ENCODE measurements at places on chromosomes 5 and 9.

DNA sequence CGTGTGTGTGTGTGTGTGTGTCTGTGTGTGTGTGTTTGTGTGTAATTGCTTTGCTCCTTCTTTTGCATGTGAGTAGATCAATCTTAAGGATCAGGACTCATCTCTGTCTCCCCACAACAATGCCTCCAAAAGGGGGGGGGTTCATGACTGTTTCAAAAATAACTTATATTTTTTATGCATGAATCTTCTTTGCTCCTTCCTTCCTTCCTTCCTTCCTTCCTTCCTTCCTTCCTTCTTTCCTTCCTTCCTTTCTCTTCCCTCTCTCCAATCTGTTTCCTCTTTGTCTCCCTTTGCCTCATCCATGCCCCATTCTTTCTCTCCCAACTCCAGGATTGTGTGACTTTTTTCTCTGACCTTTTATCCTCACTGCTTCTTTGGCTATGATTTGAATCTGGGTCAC is 126.4 kb upstream of the OSMR start:
- DNase-seq: no peak

GRCh38 chr5:170426149-170426767 is 37.1 kb upstream of the KCNMB1 start:
- no peak for DNase-seq

DNA sequence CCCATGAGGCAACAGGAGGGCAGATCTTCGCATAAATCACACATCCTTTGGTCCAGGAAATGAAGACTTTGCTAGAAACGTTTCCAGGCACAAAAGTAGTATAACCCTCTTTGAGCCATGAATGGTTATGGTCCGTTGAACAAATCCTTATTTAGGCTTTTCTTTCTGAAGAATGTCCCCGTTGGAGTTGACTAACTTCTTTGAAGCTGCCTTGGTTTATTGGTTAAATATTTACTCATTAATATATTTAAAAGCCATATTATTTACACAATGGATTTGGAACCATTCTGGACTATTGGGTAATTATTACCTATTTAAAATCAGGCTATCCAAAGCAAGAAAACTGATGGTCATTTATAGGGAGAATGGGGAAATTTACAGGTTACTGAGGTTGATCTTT is 347.6 kb upstream of the SLC30A5 start:
- no peak for DNase-seq

GRCh38 chr9:2157277-2158110 is 142.3 kb downstream of the SMARCA2 start:
- no peak for DNase-seq

DNA sequence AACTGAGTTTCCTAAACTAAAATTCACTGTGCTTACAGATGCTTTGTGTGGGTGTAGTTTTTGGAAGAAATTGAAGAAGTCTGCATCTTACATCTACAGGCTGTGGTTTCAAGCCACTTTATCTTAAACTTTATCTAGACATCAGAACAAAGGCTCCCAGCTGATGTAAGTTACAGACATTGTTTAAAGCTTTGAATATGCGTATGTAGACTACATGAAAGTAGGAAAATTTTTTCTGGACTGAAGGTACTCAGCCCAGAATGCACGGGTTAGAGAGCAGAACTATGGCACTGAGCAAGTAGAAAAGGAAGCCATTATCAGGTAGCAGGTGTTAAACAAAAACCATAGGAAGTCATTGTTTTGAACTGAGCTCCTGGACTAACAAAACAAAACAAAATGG is 185.4 kb downstream of the TTC39B start:
- no peak for DNase-seq

DNA sequence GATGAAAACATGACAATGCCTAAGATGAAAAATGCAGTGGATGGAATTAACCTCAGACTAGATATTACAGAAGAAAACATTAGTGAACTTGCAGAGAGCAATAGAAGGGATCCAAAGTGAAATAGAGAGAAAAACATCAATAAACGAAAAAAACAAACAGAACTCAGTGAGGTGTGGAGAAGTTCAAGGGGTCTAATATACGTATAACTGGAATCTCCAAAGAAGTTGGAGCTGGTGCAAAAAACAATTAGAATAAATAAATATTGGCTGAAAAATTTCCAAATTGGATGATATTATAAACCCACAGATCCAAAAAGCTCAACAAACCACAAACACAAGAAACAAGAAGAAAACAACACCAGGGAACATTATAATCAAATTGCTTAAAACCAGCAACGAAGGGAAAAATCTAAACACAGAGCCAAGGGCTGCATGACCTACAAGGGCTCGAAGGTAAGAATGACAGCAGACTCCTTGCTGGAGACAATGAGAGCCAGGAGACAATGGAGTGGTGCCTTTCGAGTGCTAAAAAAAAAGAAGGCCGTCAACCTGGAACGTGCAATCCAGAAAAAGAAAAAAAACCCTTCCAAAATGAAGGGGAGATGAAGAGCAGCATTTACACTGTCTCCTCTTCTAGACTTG is 11.8 kb downstream of the FAM163B start:
- DNase-seq: peak; percentile 11

- no peak for DNase-seq
These were observed 6.1 kb downstream of the IRX4 start for GRCh38 chr5:1876660-1877064.

- DNase-seq: peak; percentile 91
These were observed 260.7 kb downstream of the NR3C1 start for GRCh38 chr5:143142596-143143435.

DNA sequence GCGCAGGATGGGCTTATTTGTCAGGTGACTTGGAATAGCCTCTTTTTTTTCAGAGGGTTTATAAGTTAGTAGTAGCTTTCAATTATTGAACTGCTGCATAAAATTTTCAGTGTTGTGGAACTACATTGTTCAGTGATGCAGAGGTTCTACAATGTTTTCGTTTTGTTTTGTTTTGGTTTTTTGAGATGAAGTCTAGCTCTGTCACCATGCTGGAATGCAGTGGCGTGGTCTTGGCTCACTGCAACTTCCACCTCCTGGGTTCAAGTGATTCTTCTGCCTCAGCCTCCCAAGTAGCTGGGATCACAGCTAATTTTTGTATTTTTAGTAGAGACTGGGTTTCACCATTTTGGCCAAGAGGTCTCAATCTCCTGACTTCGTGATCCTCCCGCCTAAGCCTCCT is 22.0 kb downstream of the NUP188 start:
- DNase-seq: no peak

- DNase-seq: no peak
These were observed 47.1 kb downstream of the ABLIM3 start for GRCh38 chr5:149188383-149188782.

GRCh38 chr9:5389109-5389732 is 48.5 kb downstream of the PLGRKT start:
- peak; percentile 75 for DNase-seq

- no peak for DNase-seq
These were observed 367.8 kb downstream of the TLE1 start for GRCh38 chr9:81321551-81321950.

DNA sequence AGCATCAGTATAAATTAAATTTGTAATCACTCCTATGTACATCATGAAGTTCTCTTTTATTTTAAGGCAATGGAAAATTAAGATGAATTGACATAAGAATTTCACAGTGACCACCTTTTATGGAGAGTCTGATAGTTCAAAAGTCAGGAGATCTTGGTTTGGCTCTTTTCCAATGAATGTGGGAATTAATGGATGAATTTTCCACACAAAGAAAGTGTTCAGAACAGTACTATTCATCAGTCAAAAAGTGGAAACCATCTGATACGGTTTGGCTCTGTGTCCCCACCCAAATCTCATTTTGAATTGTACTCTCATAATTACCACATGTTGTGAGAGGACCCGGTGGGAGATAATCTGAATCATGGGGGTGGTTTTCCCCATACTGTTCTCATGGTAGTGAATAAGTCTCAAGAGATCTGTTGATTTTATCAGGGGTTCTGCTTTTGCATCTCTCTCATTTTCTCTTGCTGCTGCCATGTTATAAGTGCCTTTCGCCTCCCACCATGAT is 24.5 kb downstream of the CCDC125 start:
- no peak for DNase-seq

DNA sequence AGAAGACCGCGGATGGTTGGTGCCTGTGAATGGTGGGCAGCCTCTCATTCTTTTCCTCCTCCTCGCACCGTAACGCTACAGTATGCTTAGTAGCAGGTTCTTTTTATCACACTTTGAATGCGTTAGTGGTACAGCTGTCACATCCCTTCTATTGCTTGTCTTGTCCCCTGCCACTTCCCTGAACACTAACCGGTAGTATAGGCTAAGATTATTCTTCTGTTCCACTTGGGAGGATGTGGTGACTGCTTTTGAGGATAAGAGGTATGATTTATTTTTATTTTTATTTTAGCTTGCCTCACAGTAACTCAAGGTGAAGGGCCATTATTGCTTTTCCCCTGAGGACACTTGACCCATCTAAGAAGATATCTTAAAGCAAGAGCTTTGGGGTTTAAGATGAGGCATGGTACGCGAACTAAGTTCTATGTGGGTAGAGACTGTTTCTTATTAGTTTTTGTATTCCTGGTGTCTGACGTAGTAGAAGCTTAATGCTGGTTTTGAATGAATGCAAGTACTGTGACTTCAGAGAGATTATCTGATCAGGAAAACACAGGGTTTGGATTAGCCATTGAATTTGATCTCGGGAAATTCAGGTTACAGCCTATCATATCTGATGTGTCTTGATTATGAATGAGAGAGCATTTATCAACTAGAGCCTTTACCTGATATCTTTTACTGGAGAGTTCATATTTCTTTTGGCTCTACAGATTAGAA is 951 bp downstream of the UNC13B start:
- no peak for DNase-seq

DNA sequence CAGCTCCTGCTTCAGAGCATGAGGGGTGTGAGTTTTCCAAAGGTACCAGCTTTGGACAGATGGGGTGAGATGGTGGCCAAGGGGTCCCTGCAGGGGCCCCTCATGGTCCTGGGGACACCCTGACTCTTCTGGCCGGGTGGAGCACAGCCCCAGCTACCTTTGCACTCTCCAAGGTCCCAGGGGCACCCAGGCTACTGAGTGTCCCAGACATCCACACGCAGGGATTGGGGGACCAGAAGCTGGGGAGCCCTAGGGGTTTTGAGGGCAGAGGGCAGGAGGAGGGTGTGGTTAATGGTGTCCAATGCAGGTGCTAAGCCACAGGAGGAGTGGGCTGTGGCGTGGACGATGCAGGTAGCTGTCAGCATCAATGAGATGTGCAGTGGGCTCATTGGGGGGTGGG is 16.0 kb upstream of the CLPTM1L start:
- no peak for DNase-seq

- DNase-seq: no peak
These were observed 507.0 kb downstream of the MAT2B start for GRCh38 chr5:164012371-164012770.

DNA sequence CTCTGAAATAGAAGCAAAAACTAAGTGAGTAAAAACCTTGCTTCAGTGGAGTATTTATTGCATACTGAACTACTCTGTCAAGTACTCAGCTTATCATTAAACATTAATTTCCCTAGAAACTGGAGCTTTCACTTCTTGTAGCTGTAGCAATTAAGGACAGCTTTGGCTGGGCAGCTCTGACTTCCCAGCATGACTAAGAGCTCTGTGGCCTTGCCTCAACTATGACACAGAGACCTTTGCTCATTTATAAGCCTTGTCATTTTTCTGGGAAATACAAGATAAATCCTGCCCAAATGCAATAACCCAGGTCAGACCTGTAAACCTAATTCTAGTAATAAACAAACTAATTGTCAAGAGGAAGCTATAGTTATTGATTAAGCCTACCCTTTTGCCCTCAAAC is 65.4 kb upstream of the STK32A start:
- DNase-seq: no peak

GRCh38 chr5:43110606-43111170 is 10.0 kb upstream of the ZNF131 start:
- DNase-seq: peak; percentile 8

DNA sequence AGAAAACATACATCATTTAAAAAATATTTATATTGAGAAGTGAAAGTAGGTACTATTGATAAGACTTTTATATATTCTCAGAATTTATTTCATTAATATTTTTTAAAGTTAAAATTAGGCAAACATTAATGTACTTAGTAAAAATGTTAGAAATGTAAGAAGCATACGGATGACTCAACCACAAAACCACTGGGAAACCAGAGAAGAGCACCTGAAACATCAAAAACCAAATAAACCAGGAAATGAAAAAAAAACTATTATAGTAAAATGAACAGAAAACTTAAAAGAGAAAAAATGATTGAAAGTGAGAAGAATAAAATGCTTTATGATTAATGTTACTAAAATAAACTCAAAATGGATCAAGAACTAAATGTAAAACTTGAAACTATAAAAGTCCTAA is 233.2 kb upstream of the DAB2 start:
- no peak for DNase-seq

GRCh38 chr5:115306011-115306536 is 9.6 kb upstream of the CCDC112 start:
- DNase-seq: no peak

DNA sequence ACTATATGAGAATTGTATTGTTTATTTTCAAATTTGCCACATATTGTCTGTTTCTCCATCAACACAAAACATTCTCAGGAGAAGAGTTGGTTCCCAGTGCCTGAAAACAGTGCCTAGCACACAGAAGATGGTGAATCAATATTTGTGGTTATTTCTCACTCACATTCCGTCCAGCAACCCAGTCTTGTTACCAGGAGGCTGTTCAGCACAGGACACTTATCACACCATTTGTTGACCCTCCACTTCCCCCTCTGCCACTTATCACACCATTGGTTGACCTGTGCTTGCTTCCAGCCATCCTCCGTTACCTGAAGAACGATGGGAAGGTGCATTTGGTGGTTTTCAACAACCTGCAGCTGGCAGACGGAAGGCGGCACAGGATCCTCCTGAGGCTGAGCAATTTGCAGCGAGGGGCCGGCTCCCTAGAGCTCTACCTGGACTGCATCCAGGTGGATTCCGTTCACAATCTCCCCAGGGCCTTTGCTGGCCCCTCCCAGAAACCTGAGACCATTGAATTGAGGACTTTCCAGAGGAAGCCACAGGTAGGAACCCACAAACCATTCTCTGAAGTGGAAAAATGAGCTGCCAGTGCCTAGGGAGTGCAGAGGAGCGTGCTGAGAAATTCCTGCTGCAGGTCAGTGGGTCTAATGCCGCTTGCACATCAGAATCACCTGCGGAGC is 20.5 kb downstream of the THBS4 start:
- DNase-seq: no peak

Data from NCI-H226 (cell line).